ENCODE measurements at places on chromosomes 2 and 18.

DNA sequence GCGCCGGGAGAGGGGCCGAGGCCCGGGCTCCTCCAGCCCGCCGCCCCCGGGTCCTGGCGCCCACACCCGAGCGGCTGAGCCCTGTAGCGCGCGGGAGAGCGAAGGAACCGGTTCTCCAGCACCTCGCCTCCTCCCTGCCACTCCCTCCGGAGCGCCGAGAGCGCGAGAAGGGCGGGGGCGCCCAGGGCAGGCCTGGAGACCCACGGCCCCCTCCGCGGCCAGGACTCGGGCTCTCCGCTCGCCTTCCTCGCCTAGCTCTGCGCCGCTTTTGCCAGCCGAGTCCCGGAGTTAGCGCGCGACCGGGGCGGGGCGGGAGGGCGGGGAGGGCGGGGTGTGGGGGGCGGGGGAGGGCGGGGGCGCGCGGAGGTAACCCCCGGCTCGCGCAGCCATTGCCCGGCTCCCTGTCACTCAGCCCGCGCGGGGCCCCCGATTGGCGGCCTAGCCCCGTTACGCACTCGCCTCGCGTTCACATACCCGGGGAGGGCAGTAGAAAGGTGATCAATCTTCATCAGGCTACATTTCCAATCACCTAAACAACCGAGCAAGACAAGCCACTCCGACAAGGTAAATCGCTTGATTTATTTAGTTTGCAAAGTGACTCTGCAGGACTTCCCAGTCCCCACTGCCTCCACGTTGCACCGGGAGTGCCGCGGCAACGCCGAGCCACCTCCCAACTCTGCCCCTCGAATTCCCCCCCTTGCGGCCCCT is at the start of gene OTX1:
Gene OTX1 (plus strand): TSS at position 497 of the 708 bp plus-strand sequence. CDS start 2,161 bp downstream, outside the sequence.
- no peak for DNase-seq

GRCh38 chr2:119212139-119212800 is 11.4 kb upstream of the STEAP3 start:
- no peak for DNase-seq

- no peak for DNase-seq
Observed at GRCh38 chr2:6069381-6069780, 377.2 kb downstream of the SOX11 start.

GRCh38 chr18:67788310-67789164 is 272.0 kb upstream of the DSEL start:
- no peak for DNase-seq

- no peak for DNase-seq
Observed at GRCh38 chr2:118481299-118481698, 366.1 kb downstream of the EN1 start.

GRCh38 chr2:229901819-229902218 is 20.0 kb downstream of the TRIP12 start:
- DNase-seq: no peak
